Amygdala (tissue), 56 donors: ENCODE measurements at places on chromosomes 2 and 18.

DNA sequence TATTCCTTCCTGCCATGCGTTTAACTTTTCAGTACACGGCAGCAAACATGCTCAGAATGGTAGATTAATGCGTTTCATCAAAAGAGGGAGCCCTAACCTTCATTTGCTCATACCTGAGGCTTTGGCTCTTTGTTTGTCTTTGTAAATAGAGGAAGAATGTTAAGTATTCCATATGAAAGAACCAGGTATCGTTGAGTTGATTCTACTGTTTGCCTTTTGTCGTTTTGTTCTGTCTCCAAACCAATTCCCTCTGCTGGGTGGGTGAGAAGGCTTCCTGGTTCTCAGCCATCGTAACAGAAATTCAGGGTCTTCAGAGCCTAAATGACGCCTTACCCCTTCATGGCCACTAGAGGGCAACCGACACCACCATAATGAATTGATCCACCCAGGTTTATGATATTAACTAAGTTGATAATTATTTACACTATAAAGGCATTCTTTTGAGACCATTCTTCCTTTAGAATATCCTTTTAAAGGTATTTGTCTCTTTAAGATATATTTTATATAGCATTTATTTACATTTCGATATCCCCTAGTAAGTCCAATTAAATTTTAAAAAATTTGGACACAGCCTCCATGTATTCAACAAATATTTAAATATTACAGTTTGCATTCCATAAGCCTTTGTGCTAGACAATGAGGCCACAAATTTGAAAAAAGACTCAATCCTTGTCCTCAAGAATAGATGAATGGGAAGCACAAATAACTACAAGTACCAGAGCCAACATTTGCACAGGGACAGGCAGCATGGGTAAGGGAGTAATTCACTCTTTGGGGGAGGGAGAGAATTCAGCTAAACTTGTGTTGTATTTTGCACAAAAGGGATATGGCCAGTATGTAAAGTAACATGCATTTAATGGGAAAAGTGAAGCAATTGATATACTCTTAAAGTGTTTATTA, 48.1 kb downstream of the TIMM21 start:
- DNase-seq: no peak

- DNase-seq: no peak
These were observed 69.6 kb upstream of the DNMT3A start for GRCh38 chr2:25411281-25411680.

- DNase-seq: no peak
These were observed 23.4 kb upstream of the PAX3 start for GRCh38 chr2:222322236-222322635.

GRCh38 chr18:35371412-35372195, 5.5 kb downstream of the ZNF396 start:
- no peak for DNase-seq

- no peak for DNase-seq
These were observed 7.7 kb downstream of the SLC30A3 start for GRCh38 chr2:27255187-27255586.

DNA sequence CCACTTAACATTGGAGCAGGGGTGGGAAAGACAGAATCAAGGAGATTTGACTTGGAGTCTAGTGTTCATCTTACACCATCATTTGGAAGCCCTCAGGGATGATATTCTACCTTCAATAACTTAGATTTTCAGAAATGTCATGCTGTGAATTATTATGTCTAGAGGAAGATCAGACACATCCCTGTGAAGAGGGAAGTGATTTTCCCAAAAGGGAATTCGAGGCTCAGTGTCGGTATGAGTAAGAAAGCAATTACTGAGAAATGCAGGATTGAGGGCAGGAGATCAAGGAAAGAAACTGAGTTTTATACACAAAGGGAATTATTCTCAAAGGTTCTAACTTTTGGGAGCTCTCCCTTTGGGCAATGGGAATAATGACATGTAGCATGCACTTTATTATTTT, 25.6 kb upstream of the ATIC start:
- DNase-seq: no peak

DNA sequence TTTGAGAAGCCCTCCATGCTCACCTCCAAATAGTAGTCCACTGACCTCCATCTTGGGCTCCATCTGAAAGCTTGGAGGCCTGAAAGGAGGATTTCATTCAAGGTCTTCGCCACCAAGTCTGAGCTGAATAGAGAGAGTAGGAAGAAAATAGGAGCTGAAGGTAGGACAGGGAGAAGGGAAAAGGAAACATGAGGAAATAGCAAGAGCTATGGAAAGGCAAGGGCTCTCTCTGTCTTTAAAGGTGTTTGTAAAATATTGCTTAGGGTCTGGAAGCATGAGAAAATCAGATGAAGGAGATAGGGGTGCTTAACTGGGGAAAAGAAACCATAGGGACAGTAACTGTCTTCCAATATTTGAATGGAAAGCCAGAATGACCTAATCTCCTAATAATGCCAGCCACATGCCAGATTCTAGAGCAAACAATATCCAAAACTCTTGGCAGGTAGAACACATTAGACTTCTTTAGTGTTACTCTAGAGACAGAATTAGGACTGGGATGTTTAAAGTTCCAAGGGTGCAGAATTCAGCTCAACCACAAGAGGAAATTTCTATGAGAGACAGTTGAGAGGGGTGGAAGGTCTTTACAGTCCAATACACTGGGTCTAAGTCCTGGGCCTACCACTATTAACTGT, 67.4 kb downstream of the NAB1 start:
- no peak for DNase-seq

GRCh38 chr2:202072226-202072625, 829 bp upstream of the KIAA2012 start:
- DNase-seq: no peak

GRCh38 chr18:23209031-23209430, 73.7 kb downstream of the CABLES1 start:
- no peak for DNase-seq
